SJSA1 (cell line): ENCODE measurements at places on chromosomes 5 and 9.

GRCh38 chr5:14208071-14209021 lies 65.2 kb downstream of the TRIO start:
- H3K36me3 ChIP-seq, result no peaks in the 10 kb centered on the region
- no peaks in the 10 kb centered on the region for H3K27me3 ChIP-seq
- DNase-seq, result peak; percentile 91
- H3K4me1 ChIP-seq, result peaks cover 73% of the 10 kb centered on the region

DNA sequence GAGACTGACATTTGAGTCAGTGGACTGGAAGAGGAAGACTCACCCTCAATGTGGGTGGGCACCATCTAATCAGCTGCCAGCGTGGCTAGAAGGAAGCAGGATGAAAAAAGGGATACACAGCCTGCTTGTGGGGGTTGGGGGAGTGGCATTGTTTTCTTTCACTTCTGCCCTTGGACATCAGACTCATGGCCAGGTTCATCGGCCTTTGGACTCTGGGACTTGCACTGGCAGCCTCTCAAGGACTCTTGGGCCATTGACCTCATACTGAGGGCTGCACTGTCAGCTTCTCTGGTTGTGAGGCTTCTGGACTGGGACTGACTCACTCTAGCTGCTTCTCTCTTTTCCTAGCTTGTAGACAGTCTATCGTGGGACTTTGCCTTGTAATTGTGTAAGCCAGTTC lies 374.9 kb downstream of the TLE1 start:
- H3K36me3 ChIP-seq, result no peaks in the 10 kb centered on the region
- no peaks in the 10 kb centered on the region for H3K27me3 ChIP-seq
- H3K4me1 ChIP-seq, result peaks cover 17% of the 10 kb centered on the region
- peak; percentile 2 for DNase-seq
- H3K27ac ChIP-seq, result no peak overlapping the region

DNA sequence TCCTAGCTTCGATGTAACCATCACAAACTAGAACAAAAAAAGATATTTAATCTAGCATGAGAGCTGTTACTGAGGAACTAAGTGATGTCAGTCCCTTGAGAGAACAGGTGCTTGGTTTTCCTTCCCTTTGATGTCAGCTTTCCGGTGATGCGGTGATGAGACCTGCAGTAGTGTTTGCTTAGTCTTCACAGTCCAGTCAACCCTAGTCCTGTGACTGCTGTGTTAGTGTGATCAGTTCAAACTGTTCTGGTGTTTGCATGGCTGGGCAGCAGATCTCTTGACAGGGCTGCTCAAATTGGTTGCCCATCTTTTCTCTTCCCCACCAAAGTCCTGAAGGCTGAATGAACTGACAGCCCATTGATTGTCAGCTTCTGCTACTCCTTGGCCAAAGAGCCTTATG lies 608.6 kb upstream of the DAB2 start:
- H3K27me3 ChIP-seq, result no peaks in the 10 kb centered on the region
- no peak overlapping the region for H3K4me3 ChIP-seq
- DNase-seq, result no peak
- no peaks in the 10 kb centered on the region for H3K36me3 ChIP-seq
- H3K4me1 ChIP-seq, result no peaks in the 10 kb centered on the region

DNA sequence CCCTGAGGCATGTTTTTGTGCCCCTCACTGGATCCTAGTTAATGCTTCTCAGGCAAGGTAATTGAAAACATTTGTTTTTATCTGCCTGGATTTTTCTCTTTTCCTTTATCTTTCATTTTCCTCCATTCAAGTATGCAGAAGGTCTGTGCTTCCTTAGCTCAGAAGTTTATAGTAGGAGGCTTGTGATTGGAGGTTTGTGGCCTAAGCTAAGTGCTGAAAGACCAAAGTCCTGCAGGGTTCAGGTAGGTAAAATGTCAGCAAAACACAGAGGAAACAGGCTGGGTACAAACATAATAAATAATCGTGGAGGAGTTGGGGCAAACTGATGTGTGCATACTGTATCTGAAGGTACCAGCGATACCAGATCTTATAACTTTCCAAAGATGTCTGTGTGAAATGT lies 230.9 kb upstream of the KLF4 start:
- DNase-seq, result no peak
- no peaks in the 10 kb centered on the region for H3K27me3 ChIP-seq

- no peak overlapping the region for H3K27ac ChIP-seq
- peaks cover 3% of the 10 kb centered on the region; the same call in 1 of the 2 replicates for H3K36me3 ChIP-seq
- no peaks in the 10 kb centered on the region for H3K27me3 ChIP-seq
- DNase-seq, result no peak
- peaks cover 30% of the 10 kb centered on the region for H3K4me1 ChIP-seq
These were observed 2.8 kb downstream of the RXRA start for GRCh38 chr9:134328841-134329575.

DNA sequence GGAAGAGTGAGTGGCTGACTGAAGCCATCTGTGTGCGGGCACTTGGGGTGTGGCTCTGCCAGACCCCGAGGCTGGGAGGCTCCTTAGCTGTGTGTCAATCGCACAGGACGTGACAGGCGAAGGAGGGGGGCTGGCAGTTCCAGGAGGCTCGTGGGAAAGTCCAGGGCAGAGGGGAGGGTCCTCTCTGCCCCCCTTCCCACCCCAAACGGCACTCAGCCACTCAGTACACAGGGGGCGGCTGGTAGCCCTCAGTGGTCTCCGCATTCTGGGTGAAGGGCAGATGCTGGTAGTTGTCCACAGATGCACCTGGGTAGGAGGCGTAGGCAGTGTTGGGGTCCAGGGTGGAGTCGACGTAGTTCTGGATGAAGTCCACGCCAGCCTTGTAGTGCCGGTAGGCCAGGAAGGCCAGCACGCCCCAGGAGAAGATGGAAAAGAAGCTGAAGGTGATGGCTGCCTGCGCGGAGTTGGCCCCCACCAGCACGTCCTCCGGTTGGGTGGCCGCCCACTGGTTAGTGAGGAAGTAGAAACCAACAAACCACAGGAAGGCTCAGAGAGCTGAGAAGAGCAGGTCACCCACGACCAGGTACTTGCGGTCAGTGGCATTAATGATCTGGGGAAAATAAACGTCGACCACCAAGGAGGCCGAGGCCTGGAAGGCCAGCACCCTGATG lies 85.4 kb upstream of the CEP78 start:
- no peaks in the 10 kb centered on the region for H3K4me1 ChIP-seq
- no peaks in the 10 kb centered on the region for H3K27me3 ChIP-seq
- H3K4me3 ChIP-seq, result no peak overlapping the region
- no peak for DNase-seq
- no peak overlapping the region for H3K27ac ChIP-seq

DNA sequence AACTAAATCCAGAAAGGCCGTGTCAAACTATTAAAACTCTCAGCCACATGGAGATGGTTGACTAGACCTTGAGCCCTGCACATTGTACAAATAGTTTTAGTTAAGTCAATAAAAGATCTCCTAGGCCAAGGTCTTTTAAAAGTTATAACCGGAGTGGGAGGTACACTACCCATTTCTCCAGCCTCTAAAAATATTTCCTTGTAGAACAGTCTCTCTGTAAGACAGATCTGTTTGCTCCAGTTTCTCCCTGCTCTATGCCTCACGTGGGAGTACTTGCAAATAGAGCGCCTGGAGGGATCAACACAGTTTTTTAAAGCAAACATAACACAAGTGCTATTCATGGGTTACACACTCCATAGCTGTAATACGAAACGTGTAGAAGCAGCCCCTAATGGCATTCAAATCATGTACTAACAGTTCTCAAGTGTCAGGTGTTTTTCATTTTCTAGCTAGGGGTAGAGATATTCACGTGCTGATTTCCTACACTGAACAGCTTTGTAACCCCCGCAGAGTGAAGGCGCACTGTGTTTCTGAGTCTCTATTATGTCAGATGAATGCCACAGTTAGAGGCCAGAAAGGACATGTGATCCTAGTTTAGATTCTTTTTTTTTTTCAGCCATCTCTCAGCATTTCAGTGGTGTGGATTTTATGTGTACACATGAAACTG lies 703.4 kb upstream of the GRAMD2B start:
- H3K4me3 ChIP-seq, result no peak overlapping the region
- H3K27ac ChIP-seq, result no peak overlapping the region
- H3K36me3 ChIP-seq, result no peaks in the 10 kb centered on the region
- H3K4me1 ChIP-seq, result peaks cover 24% of the 10 kb centered on the region
- no peak for DNase-seq

DNA sequence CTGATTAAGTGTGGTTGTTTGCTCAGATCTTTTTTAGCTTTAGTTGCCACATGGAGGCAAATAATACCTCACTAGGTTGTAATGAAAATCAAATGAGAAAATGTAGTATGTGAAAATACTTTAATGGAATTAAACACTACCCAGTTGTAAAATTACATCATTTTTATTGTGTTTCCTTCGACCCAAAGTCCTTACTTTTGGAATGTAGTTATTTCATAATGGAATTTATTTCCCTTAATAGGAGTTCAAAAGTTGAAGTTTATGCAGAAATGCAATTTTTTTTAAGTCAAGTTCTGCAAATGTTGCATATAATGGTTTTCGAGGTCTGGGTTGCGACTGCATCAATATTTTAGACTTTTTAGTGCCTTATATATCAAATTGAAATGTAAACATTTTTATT lies 31.0 kb downstream of the TNPO1 start:
- peak overlapping the region; percentile 75 for H3K4me3 ChIP-seq
- no peak for DNase-seq
- H3K36me3 ChIP-seq, result peaks cover 35% of the 10 kb centered on the region
- peak overlapping the region; percentile 84; the same call in 1 of the 2 replicates for H3K27ac ChIP-seq
- peaks cover 35% of the 10 kb centered on the region for H3K4me1 ChIP-seq

GRCh38 chr9:112793213-112793810 lies 42.8 kb downstream of the SNX30 start:
- H3K4me1 ChIP-seq, result no peaks in the 10 kb centered on the region
- DNase-seq, result peak; percentile 74
- no peak overlapping the region for H3K27ac ChIP-seq
- H3K36me3 ChIP-seq, result no peaks in the 10 kb centered on the region
- no peak overlapping the region for H3K4me3 ChIP-seq
- H3K27me3 ChIP-seq, result no peaks in the 10 kb centered on the region

DNA sequence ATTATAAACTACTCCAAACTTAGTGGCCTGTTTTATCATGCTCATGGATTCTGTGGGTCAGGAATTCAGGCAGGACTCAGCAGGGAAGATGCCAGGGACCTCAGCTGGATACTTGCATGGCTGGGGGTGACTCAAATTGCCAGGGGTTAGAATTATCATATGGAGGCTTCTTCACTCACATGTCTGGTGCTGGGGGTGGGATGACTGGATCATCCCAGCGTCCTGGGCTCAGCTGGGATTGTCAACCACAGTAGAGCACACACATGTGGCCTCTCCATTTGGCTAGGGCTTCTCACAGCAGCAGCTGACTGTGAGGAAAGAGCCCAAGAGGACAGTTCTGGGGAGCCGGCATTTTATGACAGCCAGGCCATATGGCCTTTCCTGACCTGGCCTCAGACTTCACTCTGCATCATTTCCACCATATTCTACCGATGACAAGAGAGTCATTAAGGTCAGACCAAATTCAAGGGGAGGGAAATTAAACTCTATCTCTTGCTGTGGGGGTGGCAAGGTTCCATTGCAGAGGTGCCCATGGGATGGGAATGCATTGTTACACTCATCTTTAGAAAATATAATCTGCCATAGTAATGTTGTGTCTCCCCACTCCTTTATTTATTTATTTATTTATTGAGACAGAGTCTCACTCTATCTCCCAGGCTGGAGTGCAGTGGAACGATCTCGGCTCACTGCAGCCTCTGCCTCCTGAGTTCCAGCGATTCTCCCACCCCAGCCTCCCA lies 5.2 kb upstream of the GRK6 start:
- no peak overlapping the region for H3K27ac ChIP-seq
- no peaks in the 10 kb centered on the region for H3K36me3 ChIP-seq
- no peaks in the 10 kb centered on the region for H3K27me3 ChIP-seq
- DNase-seq, result no peak
- H3K4me3 ChIP-seq, result no peak overlapping the region

GRCh38 chr5:65753189-65753588 lies 31.2 kb downstream of the NLN start:
- H3K27me3 ChIP-seq, result no peaks in the 10 kb centered on the region
- no peak overlapping the region for H3K4me3 ChIP-seq
- H3K36me3 ChIP-seq, result no peaks in the 10 kb centered on the region
- no peak for DNase-seq
- H3K4me1 ChIP-seq, result no peaks in the 10 kb centered on the region

DNA sequence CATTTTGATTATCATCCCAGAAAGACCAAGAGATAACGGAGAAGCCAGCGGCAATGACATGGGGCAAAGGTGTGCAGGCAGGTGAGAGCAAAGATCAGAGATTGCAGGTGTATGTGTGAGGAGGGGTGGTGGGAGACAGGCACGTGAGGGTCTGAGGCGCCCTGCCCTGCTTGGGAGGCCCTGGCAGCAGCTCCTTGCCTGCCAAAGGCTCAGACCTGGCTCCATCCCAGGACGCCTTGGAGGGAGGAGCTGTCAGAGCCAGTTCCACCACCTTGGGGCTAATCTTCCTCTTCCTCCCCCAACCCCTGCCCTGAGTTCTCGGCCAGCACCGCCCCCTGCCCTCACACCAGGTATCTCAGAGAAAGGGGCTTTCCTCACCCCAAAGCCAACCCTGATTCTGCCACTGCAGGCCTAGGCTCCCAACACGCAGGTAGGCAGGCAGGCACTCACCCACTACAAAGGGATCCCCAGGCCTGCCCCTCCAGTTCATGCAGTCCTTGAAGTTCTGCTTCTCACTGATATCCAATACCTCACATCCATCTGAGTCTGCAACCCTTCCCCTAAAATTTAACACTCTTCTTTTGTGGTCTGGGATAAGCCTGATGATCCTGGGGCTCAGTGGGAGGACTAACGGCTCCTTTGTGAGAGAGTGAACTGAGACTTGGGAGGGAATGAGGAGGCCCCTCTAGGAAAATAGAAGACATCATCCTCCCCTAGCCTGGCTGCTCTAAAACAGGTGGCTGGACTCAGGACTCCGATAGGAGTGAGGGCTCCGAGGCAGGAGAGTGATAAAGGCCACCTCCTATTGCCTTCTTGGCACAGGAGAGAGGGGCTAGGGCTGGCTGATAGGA lies 1.8 kb downstream of the AQP3 start:
- no peak for DNase-seq
- no peaks in the 10 kb centered on the region for H3K36me3 ChIP-seq
- no peaks in the 10 kb centered on the region for H3K27me3 ChIP-seq
- no peak overlapping the region for H3K27ac ChIP-seq

DNA sequence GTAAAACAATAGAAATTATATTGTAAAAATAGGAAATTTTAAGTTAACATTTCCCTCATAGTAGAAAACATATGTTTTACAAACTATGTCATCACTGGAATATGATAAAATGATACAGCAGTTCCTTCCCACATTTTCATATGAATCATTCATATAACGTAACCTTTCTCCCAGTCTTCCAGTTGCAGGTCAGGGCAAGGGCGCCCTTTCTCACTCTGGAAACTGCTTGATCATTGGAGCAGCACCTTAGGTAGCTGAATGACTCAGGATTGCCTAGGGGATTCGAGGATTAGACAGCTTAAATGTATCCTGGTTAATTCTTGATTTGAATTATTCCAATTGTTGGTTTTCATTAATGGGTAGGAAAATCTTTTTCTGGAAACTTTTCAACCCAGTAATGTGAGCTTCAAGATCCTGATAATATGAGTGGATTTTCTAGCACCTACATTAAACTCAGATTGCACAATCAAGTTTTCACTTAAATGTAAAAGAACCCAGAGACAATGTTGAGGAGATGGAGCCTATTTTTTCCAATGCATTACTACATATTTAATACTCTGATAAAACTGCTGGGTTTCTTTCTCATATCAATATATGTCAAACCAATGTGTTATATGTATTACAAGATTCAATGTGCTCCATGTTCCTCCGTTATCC lies 32.6 kb upstream of the ANXA1 start:
- no peak overlapping the region for H3K4me3 ChIP-seq
- no peak overlapping the region for H3K27ac ChIP-seq
- no peaks in the 10 kb centered on the region for H3K36me3 ChIP-seq
- no peak for DNase-seq
- peaks cover 17% of the 10 kb centered on the region for H3K4me1 ChIP-seq
